Stimulated activated CD8-positive, alpha-beta memory T cell treated with anti-CD3 and anti-CD28 coated beads, Interleukin-7, amount 100 ng/mL, for 48 hours (primary cell): ENCODE measurements at places on chromosomes 12 and 14.

- DNase-seq: no peak
These were observed 1.1 kb downstream of the PPP4R4 start for GRCh38 chr14:94175011-94175745.

DNA sequence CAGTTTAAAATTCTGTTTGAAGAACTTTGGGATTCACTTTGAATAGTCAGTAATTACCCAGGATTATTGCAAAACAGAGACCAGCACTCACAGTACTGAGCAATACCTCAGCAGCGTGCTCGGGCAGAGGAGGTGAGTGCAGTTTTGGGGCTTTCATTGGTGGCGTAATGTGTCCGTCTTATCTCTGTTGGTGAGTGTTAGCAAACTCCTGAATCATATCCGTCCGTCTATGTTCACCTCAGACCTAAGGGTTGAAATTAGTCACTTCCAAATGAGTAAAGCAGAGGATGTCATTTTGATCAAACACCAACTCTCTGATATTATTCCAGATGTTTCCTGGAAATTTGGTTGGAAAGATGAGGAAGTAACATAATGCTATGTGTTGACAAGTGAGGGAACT lies 82.8 kb downstream of the BORCS5 start:
- peak; percentile 78 for DNase-seq

DNA sequence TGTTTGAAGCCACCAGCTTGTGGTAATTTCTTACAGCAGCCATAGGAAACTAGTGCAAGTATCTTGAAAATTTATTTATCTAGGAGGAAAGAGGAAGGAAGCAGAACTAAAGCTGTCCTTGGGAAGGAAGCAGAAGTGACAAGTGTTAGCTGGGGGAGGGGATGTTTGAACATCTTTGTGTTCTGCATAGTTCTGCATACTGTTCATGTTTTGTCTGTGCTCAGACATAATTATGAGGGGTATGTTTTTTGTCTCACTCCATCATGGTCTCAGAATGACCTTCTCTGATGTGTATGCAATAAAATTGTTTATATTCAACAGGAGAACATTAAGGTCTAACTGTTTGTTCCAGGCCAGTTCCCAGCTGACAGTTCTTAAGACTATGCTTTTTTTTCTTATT lies 606.5 kb downstream of the GALC start:
- no peak for DNase-seq

DNA sequence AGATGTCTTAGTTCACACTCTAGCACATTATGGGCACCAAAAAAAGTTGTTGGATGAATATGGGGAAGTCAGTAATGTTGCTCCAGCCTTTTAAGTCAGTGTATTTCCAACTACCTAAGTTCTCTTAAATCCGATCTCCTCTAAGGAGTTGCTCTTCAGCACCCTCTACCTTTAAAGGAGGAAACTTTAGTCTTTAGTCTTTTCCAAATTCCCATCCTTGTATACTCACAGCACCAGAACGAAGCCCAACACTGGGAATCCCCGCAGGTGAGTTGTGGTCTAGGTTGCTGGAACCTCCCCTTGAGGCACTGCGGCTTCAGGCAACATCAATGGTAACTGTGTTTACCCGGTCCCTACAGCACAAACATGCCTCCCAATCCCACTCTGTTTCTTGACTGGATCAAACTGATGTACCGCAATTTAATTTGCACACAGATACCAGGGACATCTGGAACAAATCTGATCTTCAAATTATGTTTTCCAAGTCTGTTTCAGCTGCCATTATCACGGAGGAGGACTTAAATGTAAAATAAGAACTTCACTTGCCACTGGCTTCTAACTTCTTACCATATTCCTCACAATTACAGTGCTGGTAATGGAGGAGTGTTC lies 179.0 kb downstream of the FOXN3 start:
- DNase-seq: no peak

- no peak for DNase-seq
These were observed 23.5 kb downstream of the BHLHE41 start for GRCh38 chr12:26101350-26101734.

GRCh38 chr12:3579446-3580093 lies 88.6 kb downstream of the PRMT8 start:
- DNase-seq: no peak

- no peak for DNase-seq
These were observed 7.0 kb downstream of the RNASE10 start for GRCh38 chr14:20512177-20512905.

DNA sequence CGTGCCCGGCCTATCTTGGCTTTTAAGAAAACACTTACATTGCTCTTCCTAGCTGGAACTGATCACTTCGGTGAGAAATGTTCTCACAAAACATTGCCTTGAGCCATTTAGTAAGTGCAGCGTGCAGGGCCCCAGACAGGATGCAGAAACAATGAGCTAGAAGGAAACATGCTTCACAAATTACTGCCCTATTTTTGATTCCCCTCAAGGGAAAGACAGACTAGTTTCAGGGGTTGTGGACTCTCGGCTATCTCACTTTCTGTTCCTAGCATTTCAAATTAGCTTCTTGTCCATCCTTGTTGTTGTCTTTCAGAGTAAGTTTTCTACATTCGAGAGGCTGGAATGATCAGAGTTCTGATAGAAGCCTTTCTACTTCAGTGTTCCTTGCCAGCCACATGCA lies 21.6 kb downstream of the TGFB3 start:
- DNase-seq: no peak

- no peak for DNase-seq
These were observed 290.3 kb downstream of the EMP1 start for GRCh38 chr12:13486794-13487193.

GRCh38 chr12:40224439-40225291 lies at the start of gene LRRK2:
Gene LRRK2 (plus strand): TSS chr12:40224997. CDS start chr12:40225132, 135 bp downstream.
- DNase-seq: peak; percentile 11

DNA sequence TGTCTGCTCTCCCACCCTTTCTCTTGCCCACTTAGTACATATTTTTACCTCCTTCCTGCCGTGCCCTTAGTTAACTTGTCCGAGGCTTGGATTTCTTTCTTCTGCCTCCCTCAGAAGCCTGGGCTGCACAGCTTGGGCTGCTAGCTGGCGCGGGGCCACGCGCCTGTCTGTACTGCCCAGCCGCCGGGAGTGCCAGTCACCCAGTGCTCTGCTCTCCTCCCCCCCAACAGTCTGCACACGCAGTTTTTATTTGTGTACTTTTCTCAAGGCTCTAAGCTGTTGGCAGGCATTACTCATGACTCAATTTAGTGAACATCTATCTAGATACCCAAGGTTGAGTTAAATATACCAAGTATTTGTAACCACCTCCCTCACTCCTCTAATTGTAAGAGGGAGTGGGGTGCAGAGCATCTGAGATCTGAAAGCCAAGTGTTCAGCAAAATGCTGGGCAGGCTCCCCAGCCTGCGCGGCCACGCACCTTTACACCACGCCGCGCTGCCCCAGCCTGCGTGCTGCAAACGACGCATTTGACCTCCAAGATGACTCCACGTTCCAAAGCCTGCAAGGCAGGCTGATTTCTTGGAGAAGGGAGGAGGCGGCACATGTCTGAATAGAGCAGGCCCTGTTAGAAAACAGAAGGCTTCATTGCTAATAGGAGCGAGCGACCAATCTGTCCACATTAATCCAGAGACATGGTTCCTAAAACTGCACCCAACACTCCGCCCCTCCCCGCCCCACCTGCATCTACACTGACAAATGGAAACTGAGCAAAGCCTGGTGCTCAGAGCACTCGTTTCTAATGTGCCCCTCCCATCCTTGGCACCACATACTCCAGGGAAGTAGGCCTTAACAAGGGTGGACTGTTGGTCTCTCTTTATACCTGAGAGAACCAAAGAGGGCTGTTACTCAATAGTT lies 18.2 kb upstream of the CACNA2D4 start:
- DNase-seq: no peak

DNA sequence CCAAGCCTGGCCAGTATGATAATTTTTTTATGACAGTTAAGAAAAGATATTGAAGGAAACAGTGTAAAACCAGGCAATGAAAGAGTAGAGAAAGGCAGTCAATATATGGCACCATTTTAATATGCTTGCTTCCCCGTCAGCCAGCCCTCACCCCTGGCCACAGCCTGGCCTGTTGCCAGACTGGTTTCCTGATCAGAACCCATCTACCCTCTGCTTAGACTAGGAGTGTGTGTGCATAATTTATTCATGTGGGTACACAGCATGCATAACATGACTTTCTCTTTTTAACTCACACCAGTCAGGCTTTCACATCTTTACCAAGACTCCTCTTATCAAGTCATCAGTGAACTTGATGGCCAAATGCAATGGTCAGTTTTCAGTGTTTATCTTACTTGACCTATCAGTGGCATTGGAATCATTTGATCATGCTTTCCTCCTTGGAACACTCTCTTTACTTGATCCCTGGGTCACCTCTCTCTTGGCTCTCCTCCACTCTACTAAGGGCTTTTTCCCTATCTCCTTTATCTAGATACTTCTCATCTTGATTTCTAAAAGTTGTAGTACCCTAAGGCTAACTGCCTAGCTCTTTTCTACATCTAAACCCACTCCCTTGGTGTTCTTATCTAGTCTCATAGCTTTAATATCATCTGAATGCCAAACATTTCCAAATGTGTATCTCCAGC lies 10.0 kb upstream of the GPR19 start:
- no peak for DNase-seq

DNA sequence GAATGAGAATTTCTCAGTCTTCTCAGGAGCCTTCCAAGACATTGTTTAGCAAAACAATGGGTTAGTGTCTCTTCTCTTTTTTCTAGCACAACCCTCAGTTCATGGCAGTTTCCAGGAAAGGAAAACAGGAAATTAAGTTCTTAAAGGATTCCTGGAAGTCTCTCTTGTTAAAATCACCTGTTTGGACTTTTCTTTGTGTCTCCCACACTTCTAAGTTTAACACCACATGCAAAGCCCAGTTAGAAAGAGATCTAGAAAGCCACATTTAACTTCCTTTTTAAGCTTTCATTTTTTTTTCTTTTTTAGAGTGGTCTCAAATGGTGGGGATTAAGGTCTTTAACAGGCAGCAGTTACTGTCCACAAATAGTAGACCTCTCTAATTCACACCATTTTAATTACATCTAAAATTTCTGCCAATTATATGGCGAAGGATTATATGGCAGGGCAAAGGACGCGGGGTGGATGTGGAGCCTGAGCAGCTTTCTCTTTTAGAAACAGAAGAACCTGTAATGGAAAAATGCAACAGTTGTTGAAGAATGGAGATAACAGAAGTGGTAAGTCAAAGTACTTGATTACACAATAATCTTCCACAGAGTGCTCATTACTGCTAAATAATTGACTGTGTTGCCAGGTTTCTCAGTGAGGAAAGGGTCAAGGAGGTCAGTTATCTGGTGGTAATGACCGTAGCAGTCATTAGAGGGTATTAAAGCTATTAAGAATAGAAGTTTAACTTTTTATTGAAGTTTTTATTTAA lies 298.6 kb downstream of the AKAP6 start:
- no peak for DNase-seq

GRCh38 chr12:67929384-67929772 lies 59.9 kb upstream of the IFNG-AS1 start:
- DNase-seq: no peak

DNA sequence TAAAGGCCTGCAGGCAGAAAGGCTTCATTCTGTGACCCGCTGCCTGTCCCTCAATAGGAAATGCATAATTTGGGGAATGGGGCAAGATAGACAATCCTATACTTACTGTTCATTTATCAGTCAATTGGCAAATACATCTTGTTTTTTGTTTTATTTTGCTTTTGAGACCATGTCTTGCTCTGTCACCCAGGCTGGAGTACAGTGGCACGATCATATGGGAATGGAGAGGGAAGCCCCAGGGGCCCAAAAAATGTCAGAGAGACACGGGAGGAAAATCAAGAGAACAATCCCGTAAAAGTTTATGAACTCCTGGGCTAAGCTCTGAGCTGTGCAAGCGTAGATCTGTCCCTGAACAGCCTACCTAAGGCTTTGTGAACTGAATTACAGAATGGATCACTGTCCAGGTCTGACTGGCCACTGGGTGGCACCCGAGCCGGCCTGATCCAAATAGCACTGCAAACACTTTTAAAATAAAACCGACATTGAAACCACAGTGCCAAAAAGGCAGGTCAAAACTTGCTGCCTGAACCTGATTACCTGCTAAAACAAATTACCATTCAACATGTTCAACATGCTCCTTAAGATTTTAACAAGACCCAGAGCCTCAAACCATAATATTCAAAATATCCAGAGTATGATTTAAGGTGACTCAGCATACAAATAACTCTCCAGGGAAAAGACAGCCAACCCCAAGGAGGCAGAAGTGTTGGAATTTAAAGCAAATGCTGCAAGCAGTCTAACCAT lies 11.8 kb downstream of the COPS7A start:
- no peak for DNase-seq
